ENCODE measurements at places on chromosomes 1 and 21. TPM values are rescaled to one million over a fixed set of nuclear protein-coding genes. Genes with fewer than 3 reads are reported as not detected.

FAM151A gene
- not detected for total RNA-seq

S100B gene
- not detected for total RNA-seq

SELL gene
- 110 TPM for total RNA-seq

SYDE2 gene
- total RNA-seq: 2.8 TPM

CSF3R gene
- total RNA-seq: not detected

LPAR3 gene
- total RNA-seq: 0.83 TPM

PSMB2 gene
- 91.5 TPM for total RNA-seq

All from activated CD4-positive, alpha-beta memory T cell treated with anti-CD3 and anti-CD28 coated beads for 36 hours (primary cell).